ENCODE measurements at places on chromosomes 13 and 19.

DNA sequence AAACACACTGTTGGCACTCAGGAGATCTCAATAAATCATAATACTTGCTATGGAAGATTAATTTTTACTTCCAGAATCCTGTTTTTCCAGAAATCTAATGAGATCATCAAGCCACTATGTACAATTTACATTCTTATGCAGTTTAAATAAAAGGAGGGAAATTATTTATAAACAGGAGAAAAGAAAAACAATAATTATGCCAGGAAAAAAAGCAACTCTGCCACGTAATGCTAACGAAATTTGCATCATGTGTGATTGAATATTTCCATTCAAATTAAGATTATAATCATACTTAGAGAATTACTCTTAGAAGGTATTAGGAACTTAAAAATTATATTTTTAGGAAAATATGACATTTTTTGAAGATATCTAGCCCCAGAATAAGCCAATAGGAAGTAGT is 13.0 kb downstream of the FAM124A start:
- DNase-seq: no peak

GRCh38 chr13:44021422-44021821 is 141.7 kb downstream of the LACC1 start:
- DNase-seq: no peak

DNA sequence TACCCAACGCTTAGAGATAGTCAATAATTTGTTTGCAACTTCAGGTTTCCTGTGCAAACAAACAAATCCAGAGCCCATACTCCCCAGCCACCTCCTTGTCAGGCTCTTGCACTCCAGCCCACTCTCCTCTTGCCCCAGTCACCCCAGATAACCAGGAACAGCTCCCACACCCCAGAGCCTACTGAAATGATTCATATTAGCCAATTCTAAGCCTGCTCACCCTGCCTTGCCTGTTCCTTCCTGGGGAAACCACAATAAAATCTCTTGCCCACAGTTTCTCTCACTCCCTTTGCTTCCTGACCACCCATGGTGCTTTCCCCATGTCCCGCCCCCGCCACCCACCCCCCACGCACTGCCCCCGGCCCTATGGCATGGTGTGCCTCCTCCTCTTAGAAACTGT is 3.8 kb upstream of the ACTL9 start:
- DNase-seq: peak; percentile 32

DNA sequence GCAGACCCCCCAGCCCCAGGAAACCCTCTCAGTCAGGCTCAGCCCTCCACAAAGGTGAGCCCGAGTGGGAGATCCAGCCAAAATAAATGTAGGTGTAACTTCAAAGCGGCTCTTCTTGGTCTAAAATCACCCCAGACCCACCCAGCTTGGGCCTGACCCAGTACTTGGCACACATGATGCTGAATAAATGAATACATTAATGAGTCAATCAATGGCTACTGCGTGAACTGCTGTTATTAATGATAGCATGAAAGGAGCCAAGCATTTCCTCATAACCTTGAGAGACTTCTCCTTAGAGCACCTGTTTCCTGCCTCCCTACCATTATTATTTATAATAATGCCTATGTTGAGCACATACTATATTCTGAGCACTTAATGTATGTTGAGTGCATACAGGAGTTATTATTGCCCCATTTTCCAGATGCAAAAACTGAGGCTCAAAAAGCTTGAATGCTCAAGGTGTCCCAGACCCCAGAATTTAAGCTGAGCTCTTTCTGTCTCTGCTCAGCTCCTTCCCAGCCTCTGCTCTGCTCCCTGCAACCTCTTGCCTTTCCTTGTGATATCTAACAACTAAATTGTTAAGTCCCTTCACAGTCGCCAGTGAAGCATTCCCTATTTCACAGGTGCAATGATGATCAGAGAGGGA is 4.3 kb downstream of the NOTCH3 start:
- no peak for DNase-seq

DNA sequence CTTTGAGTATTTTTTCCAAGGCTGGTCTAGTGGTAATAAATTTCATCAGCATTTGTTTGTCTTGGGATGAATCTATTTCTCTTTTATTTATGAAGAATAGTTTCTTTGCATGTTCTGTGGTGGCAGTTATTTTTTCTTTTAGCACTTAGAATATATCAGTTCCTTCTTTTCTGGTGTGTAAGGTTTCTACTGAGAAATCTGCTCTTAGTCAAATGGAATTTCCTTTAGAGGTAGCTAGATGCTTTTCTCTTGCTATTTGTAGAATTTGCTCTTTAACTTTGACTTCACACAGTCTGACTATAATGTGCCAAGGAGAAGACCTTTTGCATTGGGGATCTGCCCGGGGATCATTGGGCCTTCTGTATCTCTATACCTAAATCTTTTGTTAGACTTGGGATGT is 4.1 kb upstream of the SIGLEC6 start:
- DNase-seq: no peak

GRCh38 chr19:1956868-1957492 is 16.0 kb downstream of the CSNK1G2 start:
- DNase-seq: no peak

DNA sequence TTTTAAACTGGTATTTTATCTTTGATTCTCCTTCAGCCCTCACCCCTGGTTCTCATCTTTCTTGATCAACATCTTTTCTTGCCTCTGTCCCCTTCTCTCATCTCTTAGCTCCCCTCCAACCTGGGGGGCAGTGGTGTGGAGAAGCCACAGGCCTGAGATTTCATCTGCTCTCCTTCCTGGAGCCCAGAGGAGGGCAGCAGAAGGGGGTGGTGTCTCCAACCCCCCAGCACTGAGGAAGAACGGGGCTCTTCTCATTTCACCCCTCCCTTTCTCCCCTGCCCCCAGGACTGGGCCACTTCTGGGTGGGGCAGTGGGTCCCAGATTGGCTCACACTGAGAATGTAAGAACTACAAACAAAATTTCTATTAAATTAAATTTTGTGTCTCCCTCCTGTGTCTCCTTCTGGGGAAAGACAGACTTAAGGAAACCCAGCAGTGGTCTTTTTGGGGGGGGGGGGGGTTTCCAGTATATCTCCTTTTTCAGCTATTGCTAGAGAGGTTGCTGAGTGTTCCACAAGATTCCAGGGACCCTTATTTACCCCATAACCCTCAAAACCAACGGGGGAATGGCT is 1.5 kb upstream of the RAD23A start:
- no peak for DNase-seq

DNA sequence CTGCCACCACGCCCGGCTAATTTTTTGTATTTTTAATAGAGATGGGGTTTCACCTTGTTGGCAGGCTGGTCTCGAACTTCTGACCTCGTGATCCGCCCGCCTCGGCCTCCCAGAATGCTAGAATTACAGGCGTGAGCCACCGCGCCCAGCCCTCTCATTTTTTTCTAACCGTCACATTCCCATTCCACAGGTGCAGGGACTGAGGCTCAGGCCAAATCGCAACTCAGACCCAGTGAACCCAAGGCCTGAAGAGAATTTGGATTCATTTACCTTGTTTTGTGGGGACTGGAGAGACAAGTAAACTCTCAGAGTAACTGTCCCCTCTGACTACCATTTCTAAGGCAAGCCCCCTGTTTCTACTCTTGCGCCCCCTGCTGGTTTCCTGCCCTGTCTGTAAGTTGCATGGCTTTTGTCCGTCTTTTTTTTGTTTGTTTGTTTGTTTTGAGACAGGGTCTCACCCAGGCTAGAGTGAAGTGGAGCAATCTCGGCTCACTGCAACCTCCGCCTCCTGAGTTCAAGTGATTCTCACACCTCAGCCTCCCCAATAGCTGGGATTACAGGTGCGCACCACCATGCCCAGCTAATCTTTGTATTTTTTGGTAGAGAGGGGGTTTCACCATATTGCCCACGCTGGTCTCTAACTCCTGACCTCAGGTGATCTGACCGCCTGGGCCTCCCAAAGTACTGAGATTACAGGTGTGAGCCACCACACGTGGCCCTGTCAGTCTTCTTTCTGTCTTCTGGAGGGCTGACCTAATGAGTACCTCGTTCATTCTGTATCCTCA is 2.3 kb upstream of the STRN4 start:
- peak; percentile 85 for DNase-seq

- DNase-seq: peak; percentile 27
Observed at GRCh38 chr13:28100150-28101121, at the start of gene FLT3. FLT3 (minus strand) TSS chr13:28100576; CDS start chr13:28100510, 66 bp downstream.

DNA sequence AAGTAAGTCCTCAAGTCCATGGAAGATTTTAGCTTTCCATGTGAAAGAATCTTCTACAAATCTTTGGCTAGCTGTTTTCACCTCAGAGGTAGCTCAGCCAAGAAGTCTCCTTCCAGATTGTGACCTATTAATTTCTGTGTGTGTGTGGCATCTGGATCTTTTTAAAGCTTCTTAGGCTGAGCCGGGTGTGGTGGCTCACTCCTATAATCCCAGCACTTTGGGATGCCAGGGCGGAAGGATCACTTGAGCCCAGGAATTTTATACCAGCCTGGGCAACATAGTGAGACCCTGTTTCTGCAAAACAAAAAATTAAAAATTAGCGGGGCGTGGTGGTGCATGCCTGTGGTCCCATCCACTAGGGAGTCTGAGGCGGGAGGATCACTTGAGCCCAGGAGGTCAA is 13.4 kb upstream of the SLC44A2 start:
- DNase-seq: no peak

GRCh38 chr13:32748305-32748704 is 162.1 kb downstream of the PDS5B start:
- no peak for DNase-seq

DNA sequence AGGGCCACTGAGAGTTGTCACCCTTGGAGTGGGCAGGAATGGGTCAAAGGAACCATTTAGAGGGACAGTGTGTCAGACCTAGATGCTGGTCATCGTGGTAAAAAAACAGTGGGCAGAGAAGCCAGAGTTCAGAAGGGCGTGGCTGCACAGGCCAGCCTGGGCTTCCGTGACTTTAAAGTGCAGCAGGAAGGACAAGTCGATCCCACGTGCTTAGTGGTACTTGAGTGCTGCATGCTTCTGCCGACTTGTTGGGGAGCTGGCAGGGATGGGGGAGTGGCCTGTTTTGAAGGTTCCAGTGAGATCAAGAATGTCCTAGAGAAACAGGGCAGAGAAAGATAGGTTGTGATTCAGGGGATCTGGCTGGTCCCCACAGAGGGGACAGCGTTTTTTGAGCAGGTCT is 17.0 kb downstream of the LYL1 start:
- DNase-seq: no peak

DNA sequence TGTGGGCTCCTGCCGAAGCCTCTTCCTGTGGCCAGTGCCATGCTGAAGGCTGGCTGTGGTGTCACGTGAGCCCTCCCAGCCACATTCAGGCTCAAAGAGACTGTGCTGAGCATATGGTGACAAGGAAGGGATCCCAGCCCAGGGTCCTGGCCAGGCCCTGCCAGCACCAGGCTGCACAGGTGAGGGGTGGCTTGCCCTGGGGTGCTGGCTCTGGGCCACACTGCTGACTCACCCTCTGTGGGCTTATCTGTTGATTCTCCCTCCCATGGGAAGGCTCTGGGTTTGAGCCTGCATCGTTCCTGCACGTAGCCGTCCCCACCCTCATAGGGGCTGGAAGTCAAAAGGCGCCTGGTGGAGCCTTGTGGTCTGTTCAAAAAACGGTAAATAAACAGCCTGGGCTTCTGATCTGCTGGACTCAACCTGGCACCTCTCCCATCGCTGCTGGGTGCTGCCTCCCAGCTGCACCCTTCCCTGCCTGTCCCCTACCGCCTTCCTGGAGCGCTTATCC is 31.1 kb downstream of the DNM2 start:
- peak; percentile 42 for DNase-seq

DNA sequence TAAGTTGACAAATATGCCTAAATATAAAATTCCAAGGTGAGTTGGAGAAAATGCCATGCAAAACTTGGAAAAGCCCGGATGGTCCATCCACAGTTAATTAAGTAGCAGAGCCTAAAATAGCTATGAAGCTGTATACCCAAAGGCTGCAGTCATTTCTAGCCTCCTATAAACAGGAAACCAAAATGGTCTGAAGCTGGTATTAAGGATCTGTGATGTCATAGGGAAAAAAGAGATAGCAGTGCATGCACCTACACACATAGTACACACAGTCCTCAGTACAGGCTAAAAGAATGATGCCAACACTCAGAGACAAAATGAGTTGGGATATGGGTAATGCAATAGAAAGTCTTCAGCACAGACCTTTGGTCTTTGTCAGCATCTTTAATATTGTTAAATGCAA is 736.9 kb downstream of the EFNB2 start:
- no peak for DNase-seq

- DNase-seq: no peak
Observed at GRCh38 chr19:4639531-4640246, 373 bp downstream of the TNFAIP8L1 start.

- no peak for DNase-seq
Observed at GRCh38 chr19:45126654-45127053, 33.7 kb downstream of the PPP1R37 start.

DNA sequence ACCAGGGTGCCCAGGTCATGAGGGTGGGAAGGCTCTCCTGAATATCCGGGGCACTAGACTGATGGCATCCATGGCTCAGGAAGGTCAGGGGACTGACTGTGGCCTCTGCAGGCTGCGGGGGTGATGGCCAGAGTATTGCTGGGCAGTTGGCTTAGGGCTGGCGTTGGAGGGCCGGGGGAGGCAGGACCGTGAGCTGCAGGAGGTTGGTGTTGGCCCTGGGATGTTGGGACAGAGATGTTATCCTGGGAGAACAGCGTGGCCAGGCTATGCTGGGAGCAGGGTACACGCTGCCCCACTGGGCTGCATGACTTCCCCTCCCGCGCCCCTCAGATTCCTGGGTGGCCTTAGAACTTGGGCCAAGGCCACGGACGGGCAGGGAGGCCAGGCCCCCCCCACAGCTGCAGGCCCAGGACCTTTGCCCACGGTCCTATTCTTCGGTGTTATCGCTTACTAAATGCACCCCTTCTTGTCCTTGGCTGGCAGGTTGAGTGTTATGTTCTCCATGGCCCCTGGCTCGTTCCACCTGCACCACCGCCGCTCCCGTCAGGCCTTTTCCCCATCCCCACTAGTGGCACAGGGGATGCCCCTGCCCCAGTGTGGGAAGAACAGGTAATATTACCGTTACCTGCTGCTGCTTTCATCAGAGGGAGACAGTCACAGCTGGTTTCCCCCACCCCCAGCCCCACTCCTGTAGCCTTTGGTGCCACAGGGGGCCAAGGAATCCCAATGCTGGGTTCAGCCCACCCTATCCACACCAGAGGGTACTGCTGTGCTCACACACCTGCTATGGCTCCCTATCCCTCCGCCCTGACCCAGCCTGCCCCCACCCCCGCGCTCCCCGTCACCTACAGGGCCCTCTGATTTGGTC is 3.2 kb upstream of the ISYNA1 start:
- no peak for DNase-seq

DNA sequence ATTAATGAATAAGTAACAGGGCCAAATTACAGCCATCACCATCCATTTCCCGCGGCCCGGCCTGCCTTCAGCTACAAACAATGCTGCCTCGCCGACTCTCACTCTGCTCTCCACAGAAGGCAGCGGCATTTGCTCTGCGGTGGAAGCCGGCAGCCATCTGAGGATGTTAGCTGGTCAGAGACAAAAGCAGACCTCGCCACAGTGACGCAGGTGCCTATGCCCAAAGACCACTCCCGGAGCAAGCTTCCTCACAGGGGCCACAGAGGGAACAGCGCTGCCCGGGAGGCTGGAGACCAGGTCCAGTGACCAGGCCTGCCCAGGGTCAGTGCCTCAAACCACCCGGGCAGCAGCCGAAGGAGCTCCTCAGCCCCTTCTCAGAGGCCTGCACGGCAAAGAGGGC is 16.4 kb downstream of the PEPD start:
- no peak for DNase-seq

GRCh38 chr13:35567406-35567980 is 91.0 kb upstream of the MAB21L1 start:
- no peak for DNase-seq

GRCh38 chr19:53389978-53390377 is 5.0 kb upstream of the ZNF765 start:
- no peak for DNase-seq

Data from CD4-positive, alpha-beta T cell treated with Interleukin-17A for 4 hours (primary cell).